ENCODE measurements at places on chromosomes 1 and 21.
A peak's percentile ranks its signal among the peaks of the same experiment; 100 is the strongest.

- no peak for DNase-seq
Measured at GRCh38 chr1:204970937-204971336, 72.1 kb upstream of the CNTN2 start.

DNA sequence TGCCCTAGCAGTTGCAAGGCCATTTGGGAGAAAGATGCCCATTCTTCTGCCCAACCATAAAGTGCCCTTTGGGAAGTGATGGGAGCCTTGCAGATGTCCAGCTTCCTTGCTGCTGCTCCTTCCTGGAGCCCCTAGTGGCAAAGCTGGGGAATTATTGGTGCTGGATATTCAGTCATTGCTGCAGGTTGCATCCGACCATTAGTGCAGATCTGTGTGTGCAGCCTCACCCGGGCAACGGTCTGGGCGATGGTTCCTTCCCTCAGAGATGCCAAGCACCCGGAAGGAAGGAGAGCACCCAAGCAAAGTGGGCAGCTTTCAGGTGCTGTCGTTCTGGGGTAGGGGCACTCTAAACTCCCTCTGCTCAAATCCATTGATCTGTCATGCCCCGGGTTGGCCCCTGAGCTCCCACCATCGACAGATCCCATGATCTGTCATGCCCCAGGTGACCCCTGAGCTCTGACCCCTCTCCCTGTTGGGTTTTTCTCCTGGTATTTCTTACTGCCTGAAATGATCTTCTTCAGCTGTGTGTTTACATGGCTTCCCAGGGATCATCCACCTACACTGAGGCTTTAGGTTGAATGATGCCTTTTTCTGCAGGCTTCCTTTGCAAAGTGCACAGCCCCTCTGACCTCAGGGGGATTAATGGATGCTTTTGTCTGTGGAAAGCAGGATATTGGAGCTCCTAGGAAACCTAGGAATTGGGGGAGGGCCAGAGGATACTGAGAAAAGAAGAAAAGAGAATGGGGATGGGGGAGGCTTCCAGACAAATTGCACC lies 467.5 kb downstream of the PTPRU start:
- no peak for DNase-seq

DNA sequence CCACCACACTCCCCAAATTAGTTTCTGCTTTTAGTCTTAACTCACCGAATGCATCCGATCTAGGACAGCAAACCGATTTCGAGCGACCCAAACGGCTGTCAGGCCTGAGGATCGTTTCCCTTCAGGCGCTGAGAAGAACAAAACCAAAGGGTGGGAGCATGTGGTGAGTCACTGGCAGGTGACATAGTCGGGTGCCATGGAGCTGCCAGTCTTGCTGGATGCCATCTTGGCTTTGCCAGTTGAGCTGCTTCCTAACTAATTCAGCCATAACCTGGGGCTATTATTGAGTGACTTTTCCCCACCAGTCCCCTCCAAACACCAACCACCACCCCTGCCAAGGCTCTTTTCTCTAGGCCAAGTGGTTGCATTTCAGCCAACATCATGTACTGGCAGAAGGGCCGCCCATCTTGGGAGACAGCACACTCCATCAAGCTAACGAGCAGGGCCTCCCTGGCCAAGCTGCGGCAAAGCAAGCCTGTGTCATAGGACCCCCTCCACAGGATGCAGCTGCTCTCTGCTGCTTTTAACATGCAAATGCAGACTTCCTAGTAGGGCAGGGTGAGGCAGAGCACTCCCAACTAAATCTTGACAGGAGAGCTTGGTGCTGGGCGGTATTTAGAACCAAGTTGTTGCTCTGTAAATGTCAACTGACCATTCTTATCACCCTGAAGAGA lies 22.3 kb upstream of the PEX19 start:
- DNase-seq = no peak

- DNase-seq = no peak
Measured at GRCh38 chr1:16294219-16295212, 57.5 kb upstream of the CPLANE2 start.

DNA sequence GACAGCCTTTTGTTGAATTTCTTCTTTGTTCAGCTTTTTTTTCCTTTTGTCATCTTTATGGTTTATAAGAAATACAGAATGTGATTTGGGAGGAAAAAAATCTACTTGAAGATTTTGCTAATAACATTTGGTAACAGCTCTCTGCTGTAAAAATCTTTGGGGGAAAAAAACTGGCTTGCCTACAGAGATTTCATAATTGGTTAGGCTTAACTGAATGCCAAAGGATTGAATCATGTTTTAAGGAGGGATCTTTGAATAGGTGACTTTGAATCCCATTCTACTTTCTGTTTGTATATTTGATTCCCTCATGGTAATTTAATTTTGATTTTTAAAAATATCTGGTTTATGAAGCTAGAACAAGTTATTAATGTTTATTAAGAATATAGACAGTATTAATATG lies 3.2 kb downstream of the BTF3L4 start:
- DNase-seq = no peak

DNA sequence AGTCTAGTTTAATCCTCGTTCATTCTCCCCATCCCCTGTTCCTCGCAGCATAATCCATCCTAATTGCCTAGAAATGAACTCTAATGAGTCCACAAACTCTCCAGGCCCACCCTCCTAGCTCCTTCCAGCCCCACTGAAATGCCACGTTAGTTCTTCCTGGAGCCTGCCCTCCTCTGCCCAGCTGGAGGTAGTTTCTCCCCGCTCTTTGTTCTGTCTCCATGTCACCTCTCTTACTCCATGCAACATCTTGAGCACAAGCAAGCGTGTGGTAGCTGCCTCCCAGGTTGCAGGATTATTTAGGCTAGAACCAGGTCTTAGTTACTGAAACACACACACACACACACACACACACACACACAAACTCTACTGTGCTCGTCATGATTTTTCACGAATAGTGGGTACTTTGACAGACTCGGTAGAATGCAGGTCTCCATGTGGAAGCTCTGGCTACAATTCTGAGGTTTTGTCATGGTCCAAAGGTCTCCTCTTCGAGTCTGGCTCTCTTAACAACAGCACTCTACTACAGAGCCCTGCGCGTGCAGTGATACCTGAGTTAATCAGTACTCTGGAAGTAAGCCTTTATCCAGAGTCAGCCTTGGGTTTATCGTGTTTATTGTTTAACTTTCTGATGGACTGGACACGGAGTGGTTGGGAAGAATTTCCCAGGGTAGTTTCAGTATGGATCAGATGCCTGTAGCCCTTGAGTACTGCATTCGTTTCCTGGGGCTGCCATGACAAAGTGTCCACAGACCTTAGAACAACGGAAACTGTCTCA lies 27.5 kb downstream of the HUNK start:
- DNase-seq = no peak

DNA sequence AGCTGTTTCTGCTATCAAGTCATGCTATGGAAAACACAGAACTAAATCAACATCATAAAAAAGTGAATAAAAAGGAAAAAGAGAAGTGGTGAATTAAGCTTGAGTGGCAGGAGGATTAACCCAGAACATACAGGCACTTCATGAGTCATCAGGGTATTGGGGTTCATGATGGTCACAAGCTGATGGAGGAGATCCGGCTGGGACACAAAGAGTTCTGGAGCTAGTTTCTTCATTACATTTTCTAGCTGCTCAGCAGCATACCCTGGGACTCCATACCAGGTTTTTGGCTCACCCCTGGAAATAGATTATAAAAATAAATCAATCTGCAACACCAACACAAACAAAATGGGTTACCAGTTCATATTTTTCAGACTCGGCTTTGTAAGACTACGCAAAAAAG lies 42.5 kb upstream of the SYT2 start:
- no peak for DNase-seq

DNA sequence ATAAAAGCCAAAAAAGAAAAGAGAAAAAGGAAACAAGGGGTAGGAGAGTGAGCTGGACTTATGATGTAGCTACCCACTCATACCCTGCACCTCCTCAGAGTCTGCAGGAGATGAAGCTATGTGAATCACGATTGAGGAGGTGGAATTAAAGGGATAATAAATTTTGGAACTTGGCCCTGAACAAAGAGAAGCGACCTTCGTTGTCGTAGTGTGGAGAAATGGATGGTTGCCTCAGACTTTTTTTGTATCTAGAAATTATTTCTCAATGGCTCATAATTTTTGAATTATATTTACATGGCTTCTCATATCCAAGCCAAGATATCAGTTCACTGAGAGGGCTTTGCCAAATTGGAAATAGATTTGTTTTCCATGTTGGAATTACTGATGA lies 37.8 kb upstream of the SIPA1L2 start:
- no peak for DNase-seq

- no peak for DNase-seq
Measured at GRCh38 chr1:161688946-161689345, 18.1 kb upstream of the FCRLA start.

DNA sequence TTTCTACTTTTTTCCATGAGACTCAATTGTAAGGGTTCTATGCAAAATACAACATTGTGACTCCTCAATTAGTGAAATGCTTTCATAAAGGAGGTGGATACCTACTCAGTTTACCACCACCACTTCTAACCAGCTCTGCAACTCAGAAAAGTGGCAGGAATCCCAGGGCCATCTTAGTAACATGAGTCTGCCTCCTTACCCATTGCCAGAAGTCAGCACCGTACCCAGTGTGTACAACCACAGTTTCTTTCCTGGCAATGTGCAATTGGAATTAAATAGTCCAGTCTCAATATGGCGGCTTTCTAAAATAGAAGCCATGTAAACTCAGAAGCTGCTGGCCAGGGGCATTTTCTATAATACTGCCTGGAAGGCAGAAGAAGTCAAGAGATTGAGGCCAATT lies 32.1 kb downstream of the TESK2 start:
- no peak for DNase-seq

- no peak for DNase-seq
Measured at GRCh38 chr1:16348414-16349182, 3.7 kb downstream of the FBXO42 start.

- no peak for DNase-seq
Measured at GRCh38 chr1:8493916-8494540, 176.1 kb downstream of the SLC45A1 start.

DNA sequence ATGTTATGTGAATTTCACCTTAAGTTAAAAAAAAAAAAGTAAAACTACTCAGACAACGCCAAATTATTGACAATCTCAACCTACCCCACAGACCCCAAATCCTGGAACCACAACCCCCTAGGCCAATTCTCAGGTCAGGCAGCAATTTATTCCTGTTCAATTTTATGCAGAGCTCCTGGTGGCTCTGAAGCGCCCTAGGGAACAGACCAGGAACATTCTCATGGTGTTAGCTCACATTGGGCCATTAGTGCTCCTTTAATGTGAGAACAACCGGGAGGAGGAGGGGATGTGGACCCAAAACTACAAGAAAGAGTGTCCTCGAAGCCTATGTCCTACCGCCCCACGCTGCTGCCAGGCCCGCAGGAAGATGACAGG lies 403 bp upstream of the PSEN2 start:
- no peak for DNase-seq

DNA sequence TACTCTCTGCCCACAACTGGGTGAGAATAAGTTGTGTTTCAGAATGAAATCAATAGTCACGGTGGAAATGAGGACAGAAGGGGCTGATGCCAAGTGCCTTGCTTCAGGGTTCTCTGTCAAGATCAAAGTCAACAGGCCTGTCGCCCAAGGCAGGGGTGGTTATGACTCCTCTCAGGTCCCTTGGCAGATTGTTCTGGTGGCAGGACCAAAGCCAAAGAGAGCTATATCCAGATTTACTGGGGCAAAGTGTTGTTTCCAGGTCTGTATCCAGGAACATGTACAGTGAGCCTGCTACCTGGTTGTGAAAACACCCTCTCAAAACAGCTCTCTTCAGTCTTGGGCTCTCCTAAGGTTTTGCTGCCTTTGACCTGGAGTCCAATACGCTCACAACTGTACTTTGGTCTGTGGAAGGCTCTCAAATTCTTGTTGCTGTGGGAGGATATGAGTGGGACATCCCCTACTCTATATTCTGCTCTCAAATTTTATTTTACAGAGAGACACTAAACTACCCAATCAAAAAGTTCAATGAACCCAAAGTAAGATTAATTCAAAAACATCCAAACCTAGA lies 175.1 kb upstream of the ETV3 start:
- DNase-seq = no peak

- DNase-seq = no peak
Measured at GRCh38 chr1:154833841-154834240, 36.2 kb downstream of the KCNN3 start.

DNA sequence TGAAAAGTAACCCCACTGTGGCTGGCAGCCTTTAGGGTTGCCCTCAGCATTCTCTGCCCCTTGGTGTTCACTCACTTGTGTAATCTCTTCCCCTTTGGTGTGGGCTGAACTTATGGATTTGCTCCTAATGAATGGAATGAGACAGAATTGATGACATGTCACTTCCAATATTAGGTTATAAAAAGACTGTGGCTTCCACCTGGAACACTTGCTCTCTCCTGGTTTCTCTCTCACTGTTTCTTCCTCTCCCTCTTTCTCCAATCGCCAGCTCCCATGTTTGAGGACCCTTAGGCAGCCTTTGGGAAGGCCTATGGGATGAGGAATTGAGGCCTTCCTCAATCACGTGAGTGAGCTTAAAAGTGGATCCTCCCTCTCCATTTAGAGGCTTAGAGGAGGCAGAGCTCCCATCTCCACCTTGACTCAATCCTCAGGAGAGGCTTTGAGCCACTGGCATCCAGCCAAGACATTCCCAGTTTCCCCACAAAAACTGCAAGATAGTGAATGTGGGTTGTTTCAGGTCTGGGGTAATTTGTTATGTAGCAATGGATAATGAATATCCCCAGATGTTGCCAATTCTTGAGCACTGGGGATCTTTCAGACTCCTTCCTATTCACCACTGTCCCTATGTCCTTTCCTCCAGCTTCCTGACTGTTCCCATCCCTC lies 95.5 kb upstream of the CD34 start:
- no peak for DNase-seq

- DNase-seq = no peak
Measured at GRCh38 chr1:173864179-173864867, 3.5 kb downstream of the GAS5 start.

GRCh38 chr1:40703316-40703715 lies 11.8 kb downstream of the NFYC start:
- DNase-seq = no peak

GRCh38 chr1:115705085-115705951 lies 63.2 kb downstream of the CASQ2 start:
- no peak for DNase-seq

DNA sequence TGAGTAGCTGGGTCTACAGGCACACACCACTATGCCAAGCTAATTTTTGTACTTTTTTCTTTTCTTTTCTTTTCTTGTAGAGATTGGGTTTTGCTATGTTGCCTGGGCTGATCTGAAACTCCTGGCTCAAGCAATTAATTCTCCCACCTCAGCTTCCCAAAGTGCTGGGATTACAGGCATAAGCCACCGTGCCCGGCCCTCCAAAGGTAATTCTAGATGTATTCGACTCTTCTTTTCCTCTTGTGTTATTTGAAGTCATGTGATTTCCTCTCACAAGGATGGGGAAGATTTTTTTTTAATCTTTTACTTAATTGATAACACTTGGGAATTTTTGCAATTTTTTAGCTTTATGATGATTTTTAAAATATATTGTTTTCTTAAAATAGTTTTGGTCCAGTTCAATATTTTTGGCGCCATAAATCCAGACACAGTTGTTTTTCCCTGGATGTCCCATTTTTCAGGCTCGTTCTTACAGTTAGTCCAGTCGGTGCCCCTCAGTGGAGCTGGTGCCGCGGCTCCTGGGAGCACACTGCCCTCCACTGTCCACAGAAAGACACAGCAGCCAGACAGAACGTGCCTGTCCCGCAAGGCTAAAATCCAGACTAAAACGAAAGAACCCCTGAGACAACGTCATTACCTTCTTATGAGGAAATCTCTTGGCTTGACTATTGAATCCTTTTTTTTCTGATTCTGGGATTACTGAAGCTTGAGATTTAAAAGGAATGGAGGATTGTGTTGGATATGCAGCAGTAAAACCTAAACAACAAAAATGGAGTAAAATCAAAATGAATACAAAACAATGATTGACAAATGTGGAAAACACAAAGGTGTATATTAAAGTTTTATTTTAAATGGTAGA lies 22.4 kb downstream of the STPG1 start:
- DNase-seq = peak; percentile 34

Data from stimulated activated CD8-positive, alpha-beta memory T cell treated with anti-CD3 and anti-CD28 coated beads, Interleukin-4, amount 100 ng/mL, for 4 hours (primary cell).